Smooth muscle cell of bladder (primary cell): ENCODE measurements at places on chromosomes 4 and X. TPM values are rescaled to one million over a fixed set of nuclear protein-coding genes. Genes with fewer than 3 reads are reported as not detected.

The STARD8 gene
- total RNA-seq, result 0.43 and 1.3 TPM in 2 replicates

The PPP2R2C gene
- total RNA-seq, result not detected in 2 replicates

The CLGN gene
- total RNA-seq, result 5.8 and 7.5 TPM in 2 replicates

The VSIG4 gene
- total RNA-seq, result not detected in 2 replicates

The UGT2B17 gene
- not detected in 2 replicates for total RNA-seq

The SPANXB1 gene
- not detected in 2 replicates for total RNA-seq
